ENCODE measurements at places on chromosomes 11 and 22.
A peak's percentile ranks its signal among the peaks of the same experiment; 100 is the strongest.

DNA sequence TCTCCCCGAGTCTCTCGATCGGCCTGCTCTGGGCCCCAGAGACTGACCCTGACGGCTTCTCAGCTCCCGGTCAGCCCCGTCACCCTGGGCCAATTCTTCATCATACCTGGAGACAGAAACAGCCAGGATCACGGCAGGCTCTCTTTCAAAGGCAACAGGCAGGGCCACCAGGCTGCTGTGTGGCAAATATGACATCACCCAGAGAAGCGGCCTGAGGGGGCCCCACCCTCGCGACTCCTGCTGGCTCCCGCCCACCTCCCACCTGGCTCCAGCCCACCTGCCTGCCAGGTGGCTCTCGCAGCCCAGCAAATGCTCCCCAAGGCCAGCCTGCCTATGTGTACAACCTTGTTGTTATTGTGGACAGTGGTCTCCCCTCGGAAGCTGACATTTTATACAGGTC lies 24.9 kb upstream of the PACSIN2 start:
- H3K4me1 ChIP-seq = no peaks in the 10 kb centered on the region
- no peaks in the 10 kb centered on the region for H3K27me3 ChIP-seq
- no peak for DNase-seq
- no peaks in the 10 kb centered on the region for H3K36me3 ChIP-seq
- H3K27ac ChIP-seq = no peak overlapping the region

GRCh38 chr11:68269414-68270081 lies 2.2 kb downstream of the C11orf24 start:
- H3K27me3 ChIP-seq = no peaks in the 10 kb centered on the region
- H3K4me1 ChIP-seq = peaks cover 9% of the 10 kb centered on the region
- no peak overlapping the region for H3K4me3 ChIP-seq
- H3K36me3 ChIP-seq = no peaks in the 10 kb centered on the region

GRCh38 chr22:37298748-37299495 lies 16.6 kb downstream of the CYTH4 start:
- H3K27ac ChIP-seq = no peak overlapping the region
- peaks cover 23% of the 10 kb centered on the region for H3K4me1 ChIP-seq
- no peaks in the 10 kb centered on the region for H3K36me3 ChIP-seq
- no peak overlapping the region for H3K4me3 ChIP-seq
- no peak for DNase-seq

DNA sequence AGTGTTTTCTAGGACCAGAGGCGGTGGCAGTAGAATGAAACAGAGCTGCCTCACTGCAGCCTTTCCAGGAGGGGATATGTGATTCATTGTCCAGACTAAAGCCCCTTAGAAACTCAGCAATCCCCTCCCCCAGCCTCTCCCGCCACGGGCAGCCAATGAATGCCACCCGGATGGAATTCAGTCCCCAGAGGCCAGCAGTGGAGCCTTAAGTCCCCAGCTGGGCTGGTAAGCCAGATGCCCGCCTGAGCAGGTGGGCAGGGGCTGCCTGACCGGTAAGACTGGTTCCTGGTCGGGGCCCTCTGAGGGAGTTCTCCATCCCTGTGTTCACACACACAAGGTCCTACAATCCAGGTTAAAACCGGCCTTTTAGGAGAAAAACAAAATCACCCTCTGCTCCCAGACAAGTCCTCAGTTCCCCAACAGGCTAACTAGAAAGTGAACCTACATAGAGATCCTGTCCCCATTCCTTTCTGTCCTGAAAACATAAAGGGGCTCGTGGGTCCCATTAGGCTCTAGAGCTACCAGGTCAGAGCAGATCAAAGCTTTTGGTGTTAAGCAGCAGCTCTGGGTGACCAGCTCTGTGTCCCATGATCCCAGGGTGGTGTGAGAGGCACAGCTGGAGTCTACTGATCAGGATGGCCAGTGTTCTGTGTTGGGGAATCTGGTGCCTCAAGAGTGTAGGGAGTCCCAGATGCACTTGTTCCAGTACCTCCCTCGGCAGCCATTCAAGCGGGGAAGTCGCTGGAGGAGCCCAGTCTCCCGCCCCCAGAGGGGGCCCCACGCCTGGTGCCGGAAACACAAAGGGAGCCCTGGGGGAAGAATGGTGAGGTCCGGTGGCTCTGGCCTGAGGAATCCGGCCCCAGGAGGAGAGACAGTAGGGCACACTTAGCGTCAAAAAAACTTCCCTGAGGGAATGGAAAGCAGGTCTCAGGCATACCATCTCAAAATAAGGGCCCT lies 2.6 kb downstream of the PATZ1 start:
- H3K27ac ChIP-seq = peak overlapping the region; percentile 97
- peaks cover 92% of the 10 kb centered on the region for H3K4me1 ChIP-seq
- H3K36me3 ChIP-seq = peaks cover 6% of the 10 kb centered on the region
- no peaks in the 10 kb centered on the region for H3K27me3 ChIP-seq
- DNase-seq = no peak
- H3K4me3 ChIP-seq = peak overlapping the region; percentile 3

DNA sequence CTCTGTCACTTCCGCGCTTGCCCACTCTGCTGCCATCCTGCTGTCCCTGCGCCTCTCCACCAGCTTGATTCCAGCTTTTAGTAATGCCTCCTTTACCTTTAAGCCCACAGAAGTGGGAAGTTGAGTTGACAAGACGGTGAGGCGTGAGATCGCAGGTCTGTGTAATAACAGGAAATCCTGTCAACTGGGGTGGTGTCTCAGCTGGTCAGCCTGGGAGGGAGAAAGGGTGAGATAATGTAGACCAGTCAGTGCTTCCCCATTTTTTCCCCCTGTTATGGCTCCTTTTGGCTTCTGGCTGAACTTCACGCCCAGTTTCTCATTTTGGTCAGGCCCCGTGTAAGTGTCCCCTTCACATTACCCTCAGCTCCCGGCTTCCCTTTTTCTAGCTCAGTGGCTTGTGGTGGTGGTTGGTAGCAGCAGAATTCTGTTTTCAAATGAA lies 98.9 kb downstream of the TRAF6 start:
- no peaks in the 10 kb centered on the region for H3K36me3 ChIP-seq
- peaks cover 6% of the 10 kb centered on the region for H3K4me1 ChIP-seq
- DNase-seq = no peak
- no peak overlapping the region for H3K4me3 ChIP-seq

DNA sequence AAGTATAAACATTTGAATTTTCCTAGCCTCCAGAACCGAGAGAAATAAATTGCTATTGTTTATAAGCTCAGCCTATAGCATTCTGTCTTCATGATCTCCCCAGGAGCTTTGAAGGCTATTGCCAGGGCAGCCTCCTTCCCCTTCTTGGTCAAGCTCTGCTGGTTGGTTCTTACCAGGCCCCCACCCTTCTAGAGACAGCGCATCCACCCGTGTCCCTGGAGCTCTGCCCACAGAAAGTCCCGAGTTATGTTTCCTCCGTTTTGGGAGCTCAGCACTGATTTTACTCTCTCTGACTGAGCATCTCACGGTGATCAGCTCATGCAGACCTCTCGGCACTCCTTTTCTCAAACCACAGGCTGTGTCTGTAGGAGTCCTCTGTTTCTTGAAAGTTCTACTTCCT lies 123.8 kb upstream of the SORL1-AS1 start:
- H3K27me3 ChIP-seq = no peaks in the 10 kb centered on the region
- peak overlapping the region; percentile 11 for H3K27ac ChIP-seq
- H3K4me1 ChIP-seq = no peaks in the 10 kb centered on the region

Data from esophagus squamous epithelium (tissue), 5 donors.